ENCODE measurements at places on chromosomes 5 and 9.

GRCh38 chr5:169781420-169782345, 144.6 kb downstream of the DOCK2 start:
- no peak for DNase-seq

DNA sequence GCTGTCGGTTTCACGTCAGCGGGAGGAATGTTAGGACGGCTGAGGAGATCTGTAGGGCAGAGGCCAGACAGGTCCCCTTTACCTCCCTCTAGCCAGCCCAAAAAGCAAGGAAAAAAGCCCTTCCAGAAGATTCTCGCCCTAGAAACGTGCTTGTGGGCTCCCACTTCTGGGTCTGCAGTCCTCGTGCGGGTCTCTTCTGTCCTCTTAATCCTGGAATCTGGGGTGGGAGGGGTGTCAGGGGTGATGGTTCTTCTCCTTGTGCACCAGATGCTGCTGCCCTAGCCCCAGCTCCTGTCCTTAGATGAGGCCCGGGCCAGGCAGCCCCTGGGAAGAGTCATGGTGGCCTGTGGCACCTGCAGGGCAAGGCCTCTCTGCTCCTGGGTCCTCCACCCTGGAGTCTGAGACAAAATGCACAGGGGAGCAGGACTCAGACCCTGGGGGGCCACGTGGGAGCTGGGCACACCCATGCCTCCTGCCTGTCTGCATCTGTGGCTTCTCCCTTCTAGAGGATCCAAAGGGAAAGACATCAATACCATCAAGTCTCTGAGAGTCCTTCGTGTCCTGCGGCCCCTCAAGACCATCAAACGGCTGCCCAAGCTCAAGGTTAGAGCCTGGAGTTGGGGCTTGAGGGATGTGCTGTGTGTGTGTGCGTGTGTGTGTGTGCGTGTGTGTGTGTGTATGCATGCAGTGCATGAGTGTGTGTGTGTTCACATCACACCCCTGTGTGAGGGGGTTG, 174.2 kb downstream of the CACNA1B start:
- no peak for DNase-seq

GRCh38 chr5:34534523-34535103, 121.5 kb upstream of the RAI14 start:
- DNase-seq = no peak

GRCh38 chr5:109953761-109954160, 264.0 kb downstream of the MAN2A1 start:
- DNase-seq = no peak

DNA sequence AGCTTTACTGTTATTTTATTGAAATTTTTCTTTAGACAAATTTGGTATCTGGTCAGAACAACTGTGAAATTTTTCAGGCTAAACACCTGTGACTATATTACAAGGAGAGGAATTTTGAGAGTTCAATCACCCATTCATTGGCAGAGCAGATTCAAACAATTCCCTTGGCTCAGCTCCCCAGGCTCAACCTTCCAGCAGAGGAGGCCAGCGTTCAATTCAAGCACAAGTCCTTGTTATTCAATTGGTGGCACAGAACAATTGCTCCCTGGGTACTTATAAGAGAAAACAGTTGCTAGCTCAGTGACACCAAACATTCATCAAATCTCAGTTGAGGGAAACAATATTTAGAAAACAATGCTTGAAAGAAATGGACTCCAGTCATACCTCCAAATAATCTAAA, 83.3 kb downstream of the SUSD1 start:
- no peak for DNase-seq

- DNase-seq = no peak
Measured at GRCh38 chr5:133106761-133107572, 55.2 kb downstream of the HSPA4 start.

GRCh38 chr9:122998448-122998847, 35.0 kb upstream of the GPR21 start:
- DNase-seq = no peak

GRCh38 chr9:114283551-114284111, 39.3 kb upstream of the ORM1 start:
- no peak for DNase-seq

Measured in activated CD4-positive, CD25-positive, alpha-beta regulatory T cell (primary cell).